ENCODE measurements at places on chromosomes 4 and X. TPM values are rescaled to one million over a fixed set of nuclear protein-coding genes. Genes with fewer than 3 reads are reported as not detected.

Gene ADH1B
- total RNA-seq, result 0.13 TPM

Gene MAGED4
- total RNA-seq, result 33.4 TPM

Gene MAGEC1
- total RNA-seq, result not detected

Gene HS6ST2
- 0.13 TPM for total RNA-seq

Gene CYTL1
- total RNA-seq, result 41.8 TPM

Gene PPP4R3C
- not detected for total RNA-seq

Gene ARHGAP36
- total RNA-seq, result not detected

Gene CSAG3
- total RNA-seq, result not detected

Gene DMD
- total RNA-seq, result 1.8 TPM

Gene AREG
- total RNA-seq, result under 0.01 TPM

Gene KCND1
- total RNA-seq, result 0.25 TPM

Data from dermis microvascular lymphatic vessel endothelial cell (primary cell).